ENCODE measurements at places on chromosomes 2 and 18.

GRCh38 chr18:64474773-64475172, 325.9 kb upstream of the LINC00305 start:
- DNase-seq: no peak

DNA sequence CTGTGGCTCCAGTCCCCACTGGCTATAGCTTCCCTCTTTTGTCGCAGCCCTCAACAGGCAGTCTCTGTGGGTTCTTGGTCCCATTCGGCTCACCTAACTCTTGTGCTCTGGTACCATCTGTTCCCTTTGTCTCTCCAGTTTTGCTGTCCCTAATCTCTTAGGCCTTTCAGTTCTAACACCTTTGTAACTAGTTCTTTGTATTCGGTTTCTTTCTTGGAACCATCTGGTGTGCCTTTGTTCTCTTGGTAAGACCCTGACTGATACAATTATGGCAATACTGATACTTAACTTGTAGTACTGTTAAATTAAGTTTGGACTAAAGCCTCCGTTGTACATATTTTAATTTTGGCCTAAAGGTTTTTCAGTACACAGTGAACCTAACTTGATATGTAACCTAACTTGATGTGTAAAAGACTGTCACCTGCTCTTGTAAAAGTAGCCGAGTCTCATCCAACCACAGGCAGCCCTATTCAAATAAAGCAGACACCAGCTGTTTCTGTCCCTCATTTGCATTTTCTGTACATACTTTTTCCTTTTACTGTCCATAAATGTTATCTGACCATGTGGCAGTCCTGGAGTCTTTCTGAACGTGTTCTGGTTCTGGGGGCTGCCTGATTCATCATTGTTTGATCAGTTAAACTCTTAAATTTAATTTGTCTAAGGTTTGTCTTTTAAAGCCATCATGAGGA, 4.8 kb upstream of the MRPL44 start:
- DNase-seq: peak; percentile 81

DNA sequence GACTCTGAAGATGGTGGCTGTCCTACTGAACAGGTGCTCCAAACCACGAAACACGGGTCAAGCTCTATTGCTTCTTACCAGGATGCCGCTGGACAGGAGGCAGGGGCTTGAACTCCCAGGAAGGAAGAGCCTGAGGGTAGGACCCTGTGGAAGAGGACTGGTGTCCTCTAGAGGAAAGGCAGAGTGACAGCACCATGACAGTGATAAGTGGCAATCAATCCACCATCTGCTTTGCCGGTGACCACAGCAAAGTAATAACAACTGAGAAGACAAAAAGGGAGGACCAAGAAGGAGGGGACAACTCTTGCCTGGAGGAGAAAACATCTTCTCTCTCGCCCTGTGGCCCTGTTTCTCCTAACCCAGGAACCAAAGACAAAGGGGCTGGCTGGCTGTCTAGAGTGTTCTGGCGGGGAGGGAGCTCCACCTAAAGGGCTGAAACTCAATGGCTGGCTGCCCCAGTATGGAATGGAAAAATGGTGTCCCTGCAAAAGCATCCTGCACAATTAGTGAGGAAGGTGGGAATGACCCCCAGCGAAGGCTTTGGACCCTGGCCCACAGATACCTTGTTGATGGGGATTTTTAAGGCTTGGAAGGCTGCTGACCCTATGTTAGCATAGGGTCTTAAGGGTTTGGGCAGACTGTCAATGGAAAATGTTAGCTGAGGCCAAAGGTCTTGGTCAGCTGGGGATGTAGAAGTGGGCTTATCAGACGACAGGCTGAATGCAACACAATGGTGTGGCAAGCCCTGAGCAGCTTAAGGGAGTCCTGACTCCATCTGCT, 35.4 kb downstream of the PROC start:
- DNase-seq: peak; percentile 46

DNA sequence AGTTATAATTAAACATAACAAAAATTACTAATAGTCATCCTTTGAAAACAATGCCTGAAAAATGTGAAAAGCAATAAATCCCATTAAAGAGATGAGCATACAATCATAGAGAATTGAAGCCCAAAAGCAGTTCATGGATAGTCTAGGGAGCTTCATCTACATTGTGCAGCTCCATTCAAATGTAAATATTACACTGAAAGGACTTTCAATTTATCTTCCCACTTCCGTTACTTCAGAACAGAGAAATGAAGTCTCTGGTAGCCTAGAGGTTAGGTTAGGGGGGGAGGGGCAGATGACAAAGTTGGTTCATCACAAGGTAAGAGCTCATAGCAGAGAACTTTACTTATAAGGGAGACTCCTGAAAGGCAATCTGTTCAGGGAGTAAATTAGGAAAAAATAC, 126.6 kb upstream of the RGPD4 start:
- no peak for DNase-seq

DNA sequence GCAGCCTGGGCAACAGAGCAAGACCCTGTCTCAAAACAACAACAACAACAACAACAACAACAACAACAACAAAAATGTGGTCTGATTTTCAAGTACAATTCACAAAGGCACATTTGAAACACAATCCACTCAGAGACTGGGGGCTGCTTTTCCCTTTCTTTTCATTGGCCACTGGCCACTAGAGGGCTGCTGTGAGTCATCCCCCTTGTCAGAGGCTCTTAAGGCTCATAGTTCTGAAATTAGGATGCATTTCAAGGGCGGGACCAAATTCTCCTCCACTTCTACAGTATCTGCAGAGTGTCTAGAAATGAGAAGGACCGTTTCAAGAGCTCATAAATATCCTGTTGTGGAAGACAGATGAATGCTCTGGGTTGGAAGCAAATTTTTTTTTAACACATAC, 285.4 kb downstream of the NRXN1 start:
- peak; percentile 46 for DNase-seq

DNA sequence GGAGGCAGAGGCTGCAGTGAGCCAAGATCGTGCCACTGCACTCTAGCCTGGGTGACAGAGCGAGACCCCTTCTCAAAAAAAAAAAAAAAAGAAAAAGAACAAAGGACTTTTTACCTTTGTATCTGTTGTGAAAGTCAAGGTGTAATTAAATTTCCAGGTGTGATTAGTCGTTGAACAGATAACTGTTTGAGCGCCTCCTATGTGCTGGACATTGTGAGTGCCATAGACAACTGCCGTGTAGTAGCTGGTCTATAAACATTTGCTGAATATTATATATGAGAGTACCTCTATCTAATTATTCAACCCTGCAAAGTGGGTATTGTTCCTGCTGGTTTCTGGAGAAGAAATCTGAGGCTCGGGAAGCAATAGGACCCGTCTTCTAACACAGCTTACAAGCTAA, 71.8 kb downstream of the ASAP2 start:
- DNase-seq: no peak

GRCh38 chr2:238761868-238762267, 86.0 kb upstream of the TWIST2 start:
- DNase-seq: no peak

DNA sequence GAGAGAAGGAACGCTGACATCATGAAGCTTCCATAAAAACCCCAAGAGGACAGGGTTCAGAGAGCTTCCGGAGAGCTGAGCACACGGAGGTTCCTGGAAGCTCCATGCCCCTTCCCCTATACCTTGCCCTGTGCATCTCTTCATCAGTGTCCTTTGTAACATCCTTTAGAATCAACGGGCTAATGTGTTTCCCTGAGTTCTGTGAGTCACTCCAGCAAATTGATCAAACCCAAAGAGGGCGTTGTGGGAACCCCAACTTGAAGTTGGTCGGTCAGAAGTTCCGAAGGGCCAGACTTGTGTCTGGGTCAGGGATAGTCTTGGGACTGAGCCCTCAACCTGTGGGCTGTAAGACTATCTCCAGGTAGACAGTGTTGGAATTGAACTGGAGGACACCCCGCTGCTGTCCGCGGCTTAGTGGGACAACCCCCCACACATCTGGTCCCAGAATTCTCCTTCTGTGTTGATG, 25.9 kb upstream of the GPR55 start:
- no peak for DNase-seq

DNA sequence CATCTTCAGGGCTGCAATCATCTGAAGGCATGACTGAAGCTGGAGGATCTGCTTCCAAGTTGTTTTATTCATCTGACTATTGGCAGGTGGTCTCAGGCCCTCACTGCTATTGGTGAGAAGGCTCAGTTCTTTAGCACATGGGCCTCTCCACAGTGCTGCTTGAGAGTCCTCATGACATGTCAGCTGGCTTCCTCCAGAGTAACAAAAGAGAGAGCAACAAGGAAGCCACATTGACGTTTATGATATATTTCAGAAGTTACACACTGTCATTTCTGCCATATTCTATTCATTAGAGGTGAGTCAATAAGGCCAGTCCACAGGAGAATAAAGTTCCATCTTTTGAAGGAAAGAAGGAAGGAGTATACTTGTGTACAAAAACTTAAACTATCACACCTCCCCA, 7.9 kb upstream of the SIGLEC15 start:
- no peak for DNase-seq

GRCh38 chr18:27976806-27977408, 200.0 kb downstream of the CDH2 start:
- no peak for DNase-seq

DNA sequence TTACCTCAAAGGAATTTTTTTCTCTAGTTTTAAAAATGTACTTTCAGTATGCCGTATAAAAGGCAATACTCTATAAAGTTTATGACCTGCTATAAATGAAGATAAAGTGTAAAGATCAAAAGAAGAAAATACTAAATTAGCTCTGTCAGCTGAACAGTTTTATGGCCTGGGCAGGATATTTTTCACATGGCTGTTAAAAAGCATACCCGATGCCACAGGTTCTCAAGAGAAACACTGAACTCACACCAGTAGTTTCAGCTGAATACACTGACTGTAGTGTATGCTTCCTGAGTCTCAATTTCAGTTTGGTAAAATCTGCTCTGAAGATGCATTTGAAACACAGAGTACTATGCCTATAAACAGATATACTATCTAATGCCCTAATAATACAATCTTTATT, 126.0 kb downstream of the PIGN start:
- DNase-seq: no peak

DNA sequence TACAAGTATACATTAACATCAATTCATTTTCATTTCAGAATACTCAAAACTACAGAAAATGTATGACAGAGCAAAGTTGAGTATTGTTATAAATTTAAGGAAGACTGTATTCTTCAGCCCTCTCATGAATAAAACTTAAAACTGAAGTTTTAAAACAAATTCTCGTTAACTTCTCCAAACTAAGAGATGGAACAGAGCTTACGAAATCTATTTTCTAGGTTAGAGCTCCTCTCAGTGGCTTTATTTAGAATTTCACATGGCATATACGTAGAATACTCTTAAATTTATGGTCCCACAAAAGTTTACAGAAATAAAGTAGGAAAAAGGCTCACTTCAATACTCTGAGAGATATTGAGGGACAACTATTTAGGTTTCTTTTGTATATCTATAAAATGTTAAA, 612.1 kb downstream of the KCNJ3 start:
- peak; percentile 50 for DNase-seq

- DNase-seq: peak; percentile 76
These were observed 7.6 kb downstream of the PIGN start for GRCh38 chr18:62179213-62179612.

- DNase-seq: no peak
These were observed 49.0 kb upstream of the EPAS1 start for GRCh38 chr2:46248171-46248570.

- DNase-seq: no peak
These were observed 2.4 kb upstream of the EVX2 start for GRCh38 chr2:176085861-176086771.

DNA sequence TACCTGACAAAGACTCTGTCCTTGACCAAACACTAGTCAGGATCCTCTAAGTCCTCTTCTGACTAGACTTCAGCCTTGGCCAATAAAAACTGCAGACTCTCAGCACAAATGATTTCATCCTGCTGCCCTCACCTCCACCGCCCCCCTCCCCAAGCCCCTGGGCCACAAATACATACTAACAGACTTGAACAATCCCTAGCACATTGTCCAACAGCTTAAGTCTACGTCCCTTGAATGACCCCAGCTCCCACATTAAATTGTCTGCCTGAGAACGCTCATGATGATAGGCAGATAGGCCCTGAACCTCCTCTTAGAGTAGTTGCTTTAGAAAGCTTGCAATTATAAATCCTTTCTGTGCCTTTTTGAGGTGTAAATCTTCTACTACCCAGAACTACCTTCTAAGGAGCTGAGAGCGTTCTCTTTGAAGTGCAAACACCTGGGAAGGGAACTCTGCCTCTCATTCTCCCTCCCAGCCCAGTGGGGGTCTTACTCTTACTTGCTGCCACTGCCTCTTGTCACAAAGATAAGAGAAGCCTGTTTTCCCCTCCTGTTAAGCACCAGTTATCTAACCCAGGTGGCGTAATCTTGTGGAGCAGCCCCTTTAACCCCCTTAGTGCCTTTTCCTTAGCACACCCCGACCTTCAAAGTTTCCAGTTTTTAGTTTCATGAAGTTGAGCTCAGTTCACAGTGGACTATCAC, 1225.6 kb downstream of the LRP1B start:
- no peak for DNase-seq

DNA sequence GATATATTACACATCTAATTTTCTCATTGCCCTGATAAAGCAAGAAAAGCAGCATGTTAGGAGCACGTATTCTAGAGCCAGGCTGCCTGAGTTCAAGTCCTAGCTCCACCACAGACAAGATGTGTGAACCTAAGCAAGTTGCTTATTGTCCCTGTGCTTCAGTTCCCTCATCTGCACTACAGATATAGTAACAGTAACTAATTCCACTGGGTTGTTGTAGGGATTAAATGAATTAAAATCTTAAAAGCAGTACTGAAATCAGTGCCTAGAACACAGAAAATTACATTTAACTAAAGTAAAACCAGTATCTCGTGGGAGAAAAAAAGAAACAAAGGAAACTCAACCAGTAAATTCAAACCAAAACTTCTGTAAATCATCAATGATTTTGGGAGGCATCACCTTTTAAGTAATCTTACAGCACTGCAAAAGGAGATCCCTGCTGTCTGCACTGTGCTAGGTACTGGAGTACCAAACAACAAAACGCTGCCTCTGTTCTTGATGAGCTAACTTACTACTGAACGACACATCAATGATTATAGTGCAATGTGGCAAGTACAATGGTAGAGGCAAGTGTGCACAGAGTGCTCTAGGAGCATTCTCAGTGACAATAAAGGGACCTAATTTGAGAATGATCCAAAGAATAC, 7.9 kb downstream of the MAP3K2 start:
- DNase-seq: no peak

DNA sequence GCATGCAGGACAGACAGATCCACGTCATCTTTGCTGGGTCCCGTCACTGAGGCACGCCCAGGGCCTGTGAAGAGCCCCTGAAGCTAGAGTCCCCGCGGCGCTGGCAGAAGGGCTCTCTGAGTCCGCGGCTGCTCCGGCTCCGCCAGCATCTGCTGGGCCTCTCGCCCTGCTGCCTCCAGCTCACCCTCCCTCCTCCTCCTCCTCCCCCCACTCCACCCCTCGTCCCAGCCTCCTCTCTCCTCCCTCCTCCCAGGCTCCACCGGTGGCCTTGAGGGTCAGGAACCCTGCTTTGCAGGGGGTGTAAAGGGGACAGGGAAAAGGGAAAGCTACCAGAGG, at the start of gene TNS1:
TSS of gene TNS1 (minus strand) at position 151 of the 336 bp plus-strand sequence. CDS start at position 28, 123 bp downstream.
- DNase-seq: no peak

GRCh38 chr2:218438596-218438995, 19.7 kb downstream of the VIL1 start:
- peak; percentile 25 for DNase-seq

- DNase-seq: no peak
These were observed 209.9 kb downstream of the TDRD15 start for GRCh38 chr2:21333684-21334083.

- no peak for DNase-seq
These were observed 795 bp upstream of the CAPN10 start for GRCh38 chr2:240585681-240586197.

GRCh38 chr2:84394628-84395027, 64.5 kb downstream of the SUCLG1 start:
- no peak for DNase-seq

- no peak for DNase-seq
These were observed 5.4 kb downstream of the IMMT start for GRCh38 chr2:86189782-86190416.

GRCh38 chr18:75553021-75553420, 125.5 kb upstream of the SMIM21 start:
- DNase-seq: no peak

All from OCI-LY7 (cell line).